Esophagus muscularis mucosa (tissue), 4 donors: ENCODE measurements at places on chromosomes 1 and 21.
A peak's percentile ranks its signal among the peaks of the same experiment; 100 is the strongest.

GRCh38 chr1:3217181-3217641 is 148.2 kb downstream of the PRDM16 start:
- no peak for DNase-seq

DNA sequence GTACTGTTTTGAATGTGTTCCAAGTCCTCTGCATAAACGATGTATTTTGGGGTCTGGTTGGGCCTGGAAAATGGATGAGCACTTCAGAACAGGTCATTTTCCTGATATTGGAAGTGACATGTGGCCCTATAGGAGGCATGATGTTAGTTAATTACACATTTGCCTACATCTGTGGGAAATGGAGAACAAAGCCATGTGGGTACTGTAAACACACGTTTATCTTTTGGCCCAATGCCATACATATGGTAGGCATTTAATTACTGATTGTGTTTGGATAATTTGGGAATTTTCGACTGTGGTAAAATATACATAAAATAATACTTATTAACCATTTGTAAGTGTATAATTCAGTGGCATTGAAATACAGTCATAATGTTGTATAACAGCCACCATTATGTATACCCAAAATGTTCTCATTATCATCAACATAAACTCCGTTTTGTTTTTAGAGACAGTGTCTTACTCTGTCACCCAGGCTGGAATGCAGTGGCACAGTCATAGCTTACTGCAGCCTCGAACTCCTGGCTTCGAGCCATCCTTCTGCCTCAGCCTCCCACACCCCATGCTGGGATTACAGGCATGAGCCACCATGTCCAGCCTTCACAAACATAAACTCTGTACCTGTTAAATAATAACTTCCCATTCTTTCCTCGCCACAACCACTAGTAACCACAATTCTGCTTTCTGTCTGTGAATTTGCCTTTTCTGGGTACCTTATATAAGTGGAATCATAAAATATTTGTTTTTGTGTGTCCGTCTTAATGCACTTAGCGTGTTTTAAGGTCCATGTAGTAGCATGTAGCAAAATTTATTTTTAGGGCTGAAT is 11.9 kb upstream of the RNPEP start:
- DNase-seq: no peak

- no peak for DNase-seq
Observed at GRCh38 chr1:112027696-112028095, 38.2 kb upstream of the KCND3 start.

- DNase-seq: no peak
Observed at GRCh38 chr1:77899647-77900320, 11.4 kb downstream of the NEXN start.

GRCh38 chr1:14724678-14725077 is 126.2 kb downstream of the KAZN start:
- no peak for DNase-seq

DNA sequence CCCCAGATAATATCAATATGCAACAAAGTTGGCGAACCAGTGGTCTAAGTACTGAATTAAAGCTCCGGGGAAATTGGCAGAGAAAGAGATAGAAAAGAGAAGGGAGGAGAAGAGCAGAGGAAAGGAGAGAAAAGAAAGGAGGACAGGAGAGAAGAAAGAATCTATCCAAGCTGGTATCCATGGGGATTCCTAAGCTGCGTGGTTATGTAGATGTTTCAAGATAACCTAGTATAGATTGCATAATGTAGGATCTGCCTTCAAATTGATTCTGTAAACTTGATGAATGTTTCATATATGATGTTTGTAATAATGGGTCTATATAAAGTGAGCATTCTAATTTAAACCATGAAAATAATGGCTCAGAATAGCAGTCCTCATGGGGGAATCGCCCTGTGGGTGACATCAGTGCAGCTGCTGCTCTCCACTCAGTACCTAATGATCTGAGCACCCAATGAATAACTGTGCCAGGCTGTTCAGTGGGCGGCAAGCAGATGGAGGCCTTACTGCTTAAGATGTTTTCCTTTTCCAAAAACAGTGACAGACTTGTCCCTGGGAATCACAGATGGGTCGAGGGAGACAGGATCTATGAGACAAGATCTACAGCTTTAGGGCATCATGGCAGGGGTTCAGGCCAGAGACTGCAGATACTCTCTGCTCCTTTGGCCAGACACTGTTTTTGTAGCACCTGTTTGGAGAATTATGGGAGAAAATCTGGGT is 78.0 kb downstream of the LAMC2 start:
- DNase-seq: no peak

DNA sequence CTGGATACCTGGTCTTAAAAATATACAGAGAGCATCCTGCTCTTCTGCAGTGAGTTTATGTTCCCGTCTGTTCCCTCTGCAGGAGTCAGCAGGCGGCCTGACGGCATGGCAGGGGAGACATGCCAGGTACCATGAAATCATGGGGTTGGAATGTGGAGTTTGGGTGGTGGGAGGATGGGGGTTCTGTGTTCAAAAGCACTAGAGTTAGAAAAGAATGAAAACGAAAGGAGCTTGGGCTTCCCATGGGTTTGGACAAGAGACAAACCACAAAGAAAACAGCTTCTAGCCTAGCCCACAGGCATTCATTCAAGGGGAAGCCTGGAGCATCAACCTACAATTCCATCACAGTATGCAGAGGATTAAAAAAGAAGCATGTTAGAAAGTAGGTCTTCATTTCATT is 59.9 kb downstream of the WARS2 start:
- no peak for DNase-seq

GRCh38 chr1:30414086-30414850 is 309.1 kb downstream of the MATN1 start:
- DNase-seq: peak; percentile 70

GRCh38 chr21:44942566-44942965 is 2.7 kb downstream of the SLX9 start:
- DNase-seq: no peak

- no peak for DNase-seq
Observed at GRCh38 chr1:8693107-8693506, 124.3 kb downstream of the RERE start.

DNA sequence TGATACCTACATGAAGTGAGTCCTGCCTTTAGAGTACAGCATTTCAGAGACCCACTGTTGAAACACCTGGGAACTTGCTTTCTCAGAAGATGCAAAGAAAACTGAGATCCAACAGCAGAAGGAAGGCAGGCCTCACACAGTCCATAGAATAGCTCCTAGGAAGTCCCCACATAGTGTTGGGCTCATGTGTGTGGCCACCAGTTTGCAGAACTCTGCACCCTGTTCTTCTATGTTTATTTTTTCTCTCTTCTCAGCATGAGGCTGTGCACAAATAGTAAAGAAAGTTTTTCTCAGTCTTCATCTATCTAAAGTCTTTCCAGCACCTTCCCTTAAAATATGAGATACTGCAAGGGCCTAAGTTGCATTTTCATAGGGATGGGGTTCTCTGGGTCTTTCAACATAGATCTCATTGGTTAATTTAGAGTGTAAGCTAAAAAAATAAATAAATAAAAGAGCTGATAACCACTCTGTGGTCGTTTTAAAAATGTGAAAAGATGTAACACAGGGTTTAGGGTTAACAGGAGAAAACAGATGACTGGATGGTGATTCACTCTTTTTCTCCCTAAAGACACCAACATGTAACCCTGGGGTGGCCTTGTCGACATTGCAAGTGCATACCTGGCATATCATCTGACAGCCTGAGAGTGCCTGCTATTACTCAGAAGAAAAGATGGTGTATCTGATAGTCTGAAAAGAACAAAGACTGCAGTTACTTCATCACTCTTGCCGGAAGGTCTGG is 94.6 kb downstream of the ZC3H11B start:
- no peak for DNase-seq

DNA sequence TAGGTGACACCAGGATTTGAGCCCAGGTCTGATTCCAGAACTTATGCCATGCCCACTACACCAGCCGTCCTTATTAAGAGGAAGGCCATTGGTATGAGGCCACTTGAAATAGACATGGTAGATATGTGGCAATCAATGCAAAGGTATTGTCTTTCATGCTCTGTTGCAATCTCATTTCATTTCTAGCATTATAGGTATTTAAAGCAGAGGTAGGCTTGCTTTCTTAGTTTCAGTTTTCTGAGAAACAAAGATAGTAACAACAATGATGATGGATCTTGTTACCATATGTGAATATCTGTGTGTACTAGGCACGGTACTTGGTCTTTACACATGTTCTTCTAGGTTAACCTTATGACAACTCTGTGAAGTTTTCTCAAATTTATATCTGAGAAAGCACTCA is 113.1 kb downstream of the FGGY start:
- no peak for DNase-seq

DNA sequence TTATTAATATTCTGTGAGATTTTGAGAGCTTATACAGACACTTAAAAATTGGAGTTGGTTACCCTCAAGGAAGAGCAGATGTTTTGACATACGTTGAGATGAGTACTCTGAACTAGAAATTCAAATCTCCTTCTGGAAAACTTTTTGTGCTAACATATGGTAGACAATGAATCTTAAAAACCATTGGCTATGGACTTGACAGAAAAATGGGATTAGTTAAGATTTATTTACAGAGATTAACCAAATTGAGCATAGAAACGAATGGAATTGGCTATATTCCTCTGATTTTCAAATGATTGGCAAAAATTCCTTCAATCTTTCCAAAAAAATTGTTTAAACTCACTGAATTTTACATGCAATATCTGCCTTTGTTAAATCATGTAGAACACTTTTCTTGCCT is 1392.9 kb downstream of the BRINP3 start:
- no peak for DNase-seq

DNA sequence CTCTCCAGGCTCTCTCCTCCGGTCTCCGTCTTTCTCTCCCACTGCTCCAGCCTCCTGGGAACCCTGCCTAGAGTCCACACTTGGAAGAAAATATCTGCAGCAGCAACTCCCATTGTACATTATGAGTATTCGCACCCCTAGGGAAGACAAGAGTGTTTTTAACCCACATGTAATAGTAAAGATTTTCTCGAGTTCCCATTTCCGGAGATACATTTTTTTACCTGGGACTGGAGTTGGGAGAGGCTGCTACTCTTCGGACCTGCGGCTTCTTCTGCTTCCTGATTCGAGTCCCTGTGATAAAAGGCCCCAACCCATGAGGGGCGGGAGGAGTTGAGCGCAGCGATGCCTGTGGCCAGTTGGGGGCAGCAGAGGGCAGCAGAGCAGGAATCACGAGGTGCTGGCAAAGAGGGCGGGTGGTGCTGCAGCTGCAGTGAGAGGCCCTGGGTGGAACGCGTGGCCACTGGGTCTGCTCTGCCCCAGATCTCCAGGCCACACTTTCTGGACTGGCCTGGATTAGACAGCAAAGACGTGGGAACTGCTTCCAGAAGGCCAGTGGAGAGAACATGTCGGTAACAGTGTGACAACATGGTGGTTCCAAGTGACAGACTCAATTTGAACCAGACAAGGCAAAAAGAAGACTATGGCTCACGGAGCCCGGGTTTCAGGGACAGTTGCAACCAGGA is 221.0 kb upstream of the CSF3R start:
- no peak for DNase-seq

GRCh38 chr1:43292216-43292615 is 6.8 kb upstream of the C1orf210 start:
- no peak for DNase-seq

GRCh38 chr1:54826226-54826816 is 25.2 kb upstream of the TTC22 start:
- peak; percentile 37 for DNase-seq

GRCh38 chr1:72003092-72003491 is 279.2 kb downstream of the NEGR1 start:
- DNase-seq: no peak

- DNase-seq: no peak
Observed at GRCh38 chr1:19680644-19681043, 16.0 kb downstream of the HTR6 start.

- DNase-seq: no peak
Observed at GRCh38 chr1:91006113-91006908, 15.5 kb downstream of the ZNF644 start.

- no peak for DNase-seq
Observed at GRCh38 chr1:171420810-171421209, 64.5 kb upstream of the PRRC2C start.

GRCh38 chr1:20069874-20070273 is at the start of gene PLA2G5:
Gene PLA2G5, plus strand, starts transcription at chr1:20070194. Its CDS starts 14,637 bp downstream, at chr1:20084831.
- peak; percentile 92 for DNase-seq

GRCh38 chr1:156828400-156829124 is 11.9 kb upstream of the SH2D2A start:
- DNase-seq: no peak

DNA sequence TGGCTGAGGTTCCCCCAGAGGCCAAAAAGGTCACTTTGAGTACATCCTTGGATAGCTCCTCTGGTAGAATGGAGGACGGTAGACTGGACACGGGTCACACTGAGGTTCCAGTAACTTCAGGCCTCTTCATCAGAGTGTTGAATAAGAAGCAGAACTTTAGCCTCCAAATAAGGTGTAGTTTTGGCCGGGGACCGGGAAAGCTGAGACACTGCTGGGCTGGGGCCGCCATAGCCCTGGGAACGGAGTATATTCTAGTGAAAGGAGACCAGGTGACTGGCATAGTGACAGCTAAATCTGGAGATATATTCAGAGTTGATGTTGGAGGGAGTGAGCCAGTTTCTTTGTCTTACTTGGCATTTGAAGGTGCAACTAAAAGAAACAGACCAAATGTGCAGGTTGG is 84.1 kb downstream of the EVA1C start:
- no peak for DNase-seq

DNA sequence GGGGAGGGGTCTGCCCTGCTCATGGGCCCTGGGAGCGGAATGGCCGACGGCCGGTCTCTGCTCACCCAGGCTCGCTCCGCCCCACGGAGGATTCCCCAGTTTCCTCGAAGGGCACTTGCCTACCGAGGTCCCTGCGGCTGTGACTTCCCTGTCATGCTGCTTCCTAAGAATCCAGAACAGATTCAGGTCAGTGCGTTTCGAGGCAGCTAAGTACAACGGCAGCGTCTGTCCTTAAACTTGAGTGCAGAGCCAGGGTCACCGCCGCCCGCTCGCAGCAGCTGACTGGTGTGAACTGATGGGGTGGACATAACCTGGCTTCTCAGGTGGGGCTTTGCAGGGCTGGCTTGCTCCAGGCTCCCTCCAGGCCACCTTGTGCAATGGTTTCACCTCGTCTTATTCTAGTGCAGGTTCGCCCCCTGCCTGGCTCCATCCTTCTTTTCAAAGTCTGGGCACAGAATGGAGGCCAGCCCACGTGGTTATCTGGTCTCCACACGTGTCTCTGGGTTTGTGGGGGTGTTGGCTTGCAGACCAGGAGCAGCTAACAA is 7.6 kb upstream of the C1orf174 start:
- DNase-seq: no peak

DNA sequence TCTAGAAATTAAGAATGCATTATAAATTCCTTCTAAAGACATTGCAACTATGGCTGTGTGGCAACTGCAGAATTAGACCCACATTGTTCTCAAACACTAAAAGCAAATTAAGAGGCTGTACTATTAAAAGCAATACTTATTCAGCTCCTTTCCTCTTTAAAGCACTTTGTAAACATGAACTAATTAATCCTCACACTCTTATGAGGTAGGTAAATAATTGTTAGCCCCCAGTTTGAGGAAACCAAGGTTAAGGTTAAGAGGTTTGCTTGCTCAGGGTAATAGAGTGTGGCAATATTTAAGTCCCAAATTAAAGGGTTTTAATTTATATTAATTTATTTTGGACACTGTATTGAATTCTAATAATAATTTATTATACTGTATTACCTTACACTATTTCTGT is 553.8 kb downstream of the LRRIQ3 start:
- no peak for DNase-seq
